ENCODE measurements at places on chromosomes 2 and 18. TPM values are rescaled to one million over a fixed set of nuclear protein-coding genes. Genes with fewer than 3 reads are reported as not detected.
A peak's percentile ranks its signal among the peaks of the same experiment; 100 is the strongest.

- H3K36me3 ChIP-seq = no peaks in the 10 kb centered on the region
- DNase-seq = peak; percentile 59
- H3K27ac ChIP-seq = no peak overlapping the region
Observed at GRCh38 chr18:47050468-47050867, 15.0 kb upstream of the ELOA2 start.

DNA sequence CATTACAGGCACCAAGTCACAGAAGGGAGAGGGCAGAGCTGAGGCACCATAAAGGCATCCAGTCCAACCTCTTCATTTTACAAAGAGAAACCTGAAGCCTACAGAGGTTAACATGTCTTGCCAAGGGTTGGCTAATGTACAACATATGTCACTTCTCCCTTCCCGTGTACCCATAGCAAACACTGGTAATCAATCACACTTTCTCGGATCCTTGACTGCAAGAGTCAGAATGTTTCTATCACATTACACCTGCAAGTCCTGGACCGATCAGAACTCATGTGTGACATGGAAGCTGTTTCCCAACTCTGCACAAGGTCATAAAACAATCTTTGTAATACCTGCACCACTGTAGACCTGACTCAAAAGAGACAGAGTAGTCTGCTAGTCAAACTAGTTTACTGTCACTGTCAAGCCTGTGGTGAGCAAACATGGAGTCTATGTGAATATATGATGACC is 6.0 kb downstream of the ANKRD44 start:
- no peak overlapping the region for H3K4me3 ChIP-seq
- no peaks in the 10 kb centered on the region for H3K27me3 ChIP-seq
- peaks cover 5% of the 10 kb centered on the region for H3K4me1 ChIP-seq
- DNase-seq = no peak
- no peak overlapping the region for H3K27ac ChIP-seq

GRCh38 chr2:105812180-105813044 is 67.7 kb downstream of the NCK2 start:
- H3K4me1 ChIP-seq = peaks cover 22% of the 10 kb centered on the region
- no peak overlapping the region for H3K4me3 ChIP-seq
- peak; percentile 57 for DNase-seq
- peak overlapping the region; percentile 52 for H3K27ac ChIP-seq

NETO1 gene
- not detected for total RNA-seq

IGFBP5 gene
- 196 TPM for total RNA-seq

ALKAL2 gene
- total RNA-seq = 20.7 TPM

ITGA6 gene
- 84.7 TPM for total RNA-seq

DYSF gene
- total RNA-seq = 48.3 TPM

STAT4 gene
- 4.6 TPM for total RNA-seq

GNAL gene
- 3.5 TPM for total RNA-seq

Data from lung (tissue), 17 donors.